Activated effector memory CD4-positive, alpha-beta T cell treated with Interleukin-2 at 50 U/mL for 16 hours (primary cell): ENCODE measurements at places on chromosomes 12 and 14.

GRCh38 chr12:30882706-30883105, 43.8 kb upstream of the TSPAN11 start:
- DNase-seq = no peak

DNA sequence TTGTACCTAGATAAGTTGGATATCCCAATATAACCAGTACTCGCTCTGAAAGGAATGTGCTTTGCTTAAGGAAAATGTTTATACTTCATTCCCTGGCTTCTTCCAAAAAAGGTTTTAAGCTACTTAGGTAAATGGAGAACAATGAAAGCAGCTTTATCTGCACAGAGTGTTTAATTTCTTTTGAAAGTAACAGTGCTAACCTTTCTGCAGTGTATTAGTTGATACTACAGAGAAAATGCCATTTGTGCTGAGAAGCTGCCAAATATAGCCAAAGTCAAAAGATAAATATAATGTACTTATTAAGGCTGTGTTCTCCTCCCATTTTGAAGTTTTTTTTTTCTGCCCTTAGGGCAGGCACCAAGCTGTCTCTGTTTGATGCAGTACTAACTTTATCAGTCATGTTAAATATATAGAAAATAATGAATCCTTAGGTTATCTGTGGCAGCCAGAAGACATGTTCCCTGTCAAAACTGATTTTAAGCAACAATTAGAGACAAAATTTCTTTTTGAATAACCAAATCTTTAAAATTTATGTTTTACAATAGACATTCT, 145.4 kb upstream of the KITLG start:
- no peak for DNase-seq

DNA sequence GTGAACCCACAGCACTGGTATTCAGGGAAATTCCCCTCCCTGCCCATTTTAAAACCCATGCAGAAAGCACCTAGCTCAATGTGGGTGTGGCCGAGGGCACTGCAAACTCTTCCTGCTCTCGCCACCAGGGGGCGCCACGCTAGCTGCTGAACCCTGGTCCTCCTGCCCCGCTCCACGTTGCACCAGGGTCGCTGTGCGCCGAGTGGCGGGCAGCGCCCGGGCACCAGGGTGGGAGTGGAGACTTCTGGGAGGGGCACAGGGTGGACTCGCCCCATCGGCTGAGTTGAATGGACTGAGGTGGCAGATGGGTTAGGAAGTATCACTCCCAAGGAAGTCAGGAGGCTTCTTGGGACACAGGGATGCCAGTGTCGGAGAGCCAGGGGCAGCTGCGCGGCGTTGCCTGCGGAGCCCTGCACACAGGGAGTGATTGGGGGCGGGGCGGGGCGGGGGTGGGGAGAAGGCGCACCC, 48.1 kb upstream of the BCL11B start:
- DNase-seq = peak; percentile 47

- no peak for DNase-seq
These were observed 54.9 kb downstream of the TRMT5 start for GRCh38 chr14:60926002-60926401.

DNA sequence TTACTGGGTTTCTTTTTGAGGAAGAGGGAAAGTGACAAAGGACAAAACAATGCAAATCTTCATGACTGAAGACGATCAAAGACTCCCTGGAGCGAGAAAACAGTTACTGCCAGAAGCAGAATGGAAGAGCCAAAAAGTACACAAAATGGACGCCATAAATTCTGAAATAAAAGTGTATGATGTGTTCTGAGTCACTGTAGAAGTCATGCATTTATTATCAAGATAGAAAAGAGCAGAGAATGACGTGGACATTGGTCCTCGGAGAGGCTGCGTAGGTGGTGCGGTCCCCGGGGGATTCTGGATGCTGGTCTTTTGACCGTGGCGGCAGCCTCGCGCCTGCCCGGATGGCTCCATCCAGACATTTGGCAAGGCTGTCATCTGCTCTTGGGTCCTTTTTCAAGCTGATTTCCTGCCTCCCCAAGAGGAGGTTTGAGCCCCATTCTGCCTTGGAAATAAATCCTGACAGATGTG, 52.8 kb downstream of the C14orf132 start:
- no peak for DNase-seq

GRCh38 chr12:104933778-104934177, 24.3 kb downstream of the SLC41A2 start:
- no peak for DNase-seq

DNA sequence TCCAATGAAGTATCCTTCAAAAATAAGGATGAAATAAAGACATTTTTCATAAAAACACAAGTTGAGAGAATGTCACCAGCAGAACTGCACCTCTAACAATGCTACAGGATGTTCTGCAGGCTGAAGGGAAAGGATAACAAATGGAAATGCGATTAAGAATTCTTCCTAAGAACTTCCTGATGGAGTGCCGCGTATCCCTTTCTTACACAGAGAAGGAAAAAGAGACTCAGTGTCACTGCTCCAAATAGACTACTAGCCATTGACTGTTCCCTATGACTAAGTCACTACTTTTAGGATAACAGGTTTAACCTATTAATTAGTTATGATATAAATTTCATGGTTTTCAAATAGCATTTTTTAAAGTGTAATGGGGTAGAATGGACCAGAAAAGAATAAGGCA, 3.2 kb downstream of the ANO2 start:
- no peak for DNase-seq

- DNase-seq = peak; percentile 76
These were observed 4.2 kb upstream of the AJUBA start for GRCh38 chr14:22986508-22987054.

DNA sequence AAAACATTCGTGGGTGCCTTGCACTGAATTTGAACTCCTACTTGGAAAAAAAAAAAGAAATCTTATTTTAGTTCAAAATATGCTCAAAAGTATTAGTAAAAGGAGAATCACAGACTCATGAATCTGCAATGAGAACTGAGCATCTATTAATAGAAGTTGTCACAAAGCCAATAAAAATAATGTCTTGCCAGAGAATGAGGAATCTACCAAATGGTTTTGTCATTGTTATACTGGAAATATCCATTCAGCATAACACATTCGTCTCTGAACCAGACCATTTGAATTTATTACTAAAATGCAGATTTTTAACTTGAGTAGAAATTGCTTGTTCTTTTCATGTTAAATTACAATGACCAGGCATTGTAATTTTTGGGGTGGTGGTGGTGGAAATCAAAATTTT, 11.6 kb upstream of the PTPRB start:
- DNase-seq = no peak

DNA sequence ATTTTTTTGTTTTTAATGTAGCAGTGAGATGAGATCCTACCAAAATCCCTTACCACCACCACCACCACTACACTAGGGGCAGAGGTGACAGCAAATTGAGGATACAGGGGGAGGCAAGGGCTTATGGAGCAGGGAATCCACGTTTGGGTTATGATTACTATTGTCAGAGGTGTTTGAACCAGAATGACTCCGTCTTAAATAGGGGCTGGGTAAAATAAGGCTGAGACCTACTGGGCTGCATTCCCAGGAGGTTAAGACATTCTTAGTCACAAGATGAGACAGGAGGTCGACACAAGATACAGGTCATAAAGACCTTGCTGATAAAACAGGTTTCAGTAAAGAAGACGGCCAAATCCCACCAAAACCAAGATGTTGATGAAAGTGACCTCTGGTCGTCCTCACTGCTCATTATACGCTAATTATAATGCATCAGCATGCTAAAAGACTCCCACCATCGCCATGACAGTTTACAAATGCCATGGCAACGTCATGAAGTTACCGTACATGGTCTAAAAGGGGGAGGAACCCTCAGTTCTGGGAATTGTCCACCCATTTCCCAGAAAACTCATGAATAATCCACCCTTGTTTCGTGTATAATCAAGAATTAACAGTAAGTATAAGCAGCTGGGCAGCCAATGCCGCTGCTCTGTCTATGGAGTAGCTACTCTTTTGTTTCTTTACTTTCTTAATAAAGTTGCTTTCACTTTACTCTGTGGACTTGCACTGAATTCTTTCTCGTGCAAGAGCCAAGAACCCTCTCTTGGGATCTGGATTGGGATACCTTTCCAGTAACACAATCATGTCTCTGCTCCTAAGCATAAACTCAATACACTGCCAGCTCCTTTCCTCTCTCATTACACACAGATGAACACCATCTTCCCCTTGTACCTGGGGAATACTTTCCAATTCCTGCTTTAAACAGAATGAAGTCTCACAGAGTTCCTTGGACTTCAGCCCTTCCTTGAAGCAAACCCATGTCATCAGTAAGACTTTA, 16.7 kb upstream of the CRY1 start:
- DNase-seq = no peak

GRCh38 chr14:39015360-39015961, 87.6 kb downstream of the SEC23A start:
- DNase-seq = no peak

DNA sequence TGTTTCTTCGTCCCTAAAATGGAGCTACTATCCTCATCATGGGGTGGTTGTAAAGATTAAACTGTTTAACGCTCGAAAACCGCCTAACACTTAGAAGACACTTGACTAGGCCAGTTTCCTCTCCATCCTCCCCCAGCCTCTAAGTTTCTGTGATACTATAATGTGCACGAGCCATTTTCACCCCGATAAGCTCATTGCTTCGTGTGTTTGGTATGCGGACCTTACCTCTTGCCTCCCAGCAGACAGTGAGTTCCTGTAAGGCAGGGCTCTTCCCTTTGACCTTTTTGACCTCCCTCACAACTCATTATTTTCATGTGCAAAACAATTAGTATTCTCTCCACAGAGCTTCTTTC, 499 bp upstream of the GXYLT1 start:
- no peak for DNase-seq

- no peak for DNase-seq
These were observed 2.8 kb upstream of the CCDC196 start for GRCh38 chr14:66483322-66483721.

DNA sequence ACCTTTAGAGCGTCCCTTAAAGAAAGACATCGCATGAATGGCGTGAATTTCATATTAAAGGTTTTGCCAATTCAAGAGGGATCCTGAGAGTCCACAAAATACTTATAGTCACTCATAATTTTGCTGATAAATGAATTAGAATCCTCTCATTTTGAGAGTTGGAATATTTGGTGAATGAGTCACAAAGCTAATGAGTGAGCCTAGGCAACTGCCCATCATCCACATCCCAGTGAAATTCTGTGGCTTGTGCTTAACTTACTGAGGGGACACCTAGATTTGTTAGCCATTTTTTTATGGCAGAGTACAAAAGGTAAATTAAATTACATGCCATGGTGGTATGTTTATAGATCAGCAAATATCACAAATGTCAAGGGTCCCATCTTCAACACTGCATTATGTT, 12.7 kb upstream of the NOXRED1 start:
- DNase-seq = no peak

- DNase-seq = peak; percentile 12
These were observed 52.4 kb downstream of the PHLDA1 start for GRCh38 chr12:75979181-75979580.

- no peak for DNase-seq
These were observed 297.2 kb upstream of the AMIGO2 start for GRCh38 chr12:47376927-47377326.

DNA sequence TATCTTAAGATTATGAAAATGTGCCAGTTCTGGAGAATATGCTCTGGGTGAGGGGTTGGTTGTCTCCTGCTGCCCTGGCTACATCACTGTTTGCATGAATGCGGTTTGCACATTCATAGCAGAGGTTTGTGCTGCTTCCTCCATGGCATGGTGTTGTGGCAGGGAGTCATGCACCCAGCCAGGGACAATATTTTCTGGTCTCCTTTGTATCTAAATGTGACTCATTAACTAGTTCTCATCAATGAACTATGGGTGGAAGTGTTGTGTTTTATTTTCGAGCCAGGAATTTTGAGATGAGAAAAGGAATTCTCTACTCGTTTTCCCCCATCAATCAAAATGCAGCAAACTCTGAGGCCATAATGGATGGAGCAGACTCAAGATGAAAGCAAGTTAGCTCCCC, 527.3 kb downstream of the SNAPC1 start:
- DNase-seq = no peak

DNA sequence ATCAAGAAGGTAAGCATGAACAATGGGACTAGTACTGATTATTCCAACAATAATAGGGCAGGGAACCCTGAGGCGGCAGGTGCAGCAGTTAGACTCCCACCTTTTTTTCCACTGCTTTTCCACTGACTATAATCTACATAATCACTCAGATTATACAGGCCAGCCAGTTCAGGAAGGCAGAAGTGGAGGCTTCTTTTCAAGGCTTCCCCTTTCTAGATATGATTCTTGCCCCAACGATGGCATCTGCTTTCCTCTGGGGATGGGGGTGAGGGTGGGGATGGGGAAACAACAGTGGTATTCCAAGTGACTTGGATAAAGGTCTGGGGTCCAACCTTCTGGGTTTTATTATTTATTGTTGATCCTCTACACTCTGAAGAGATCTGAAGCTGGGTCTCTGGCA, 331 bp downstream of the NCKAP1L start:
- no peak for DNase-seq

DNA sequence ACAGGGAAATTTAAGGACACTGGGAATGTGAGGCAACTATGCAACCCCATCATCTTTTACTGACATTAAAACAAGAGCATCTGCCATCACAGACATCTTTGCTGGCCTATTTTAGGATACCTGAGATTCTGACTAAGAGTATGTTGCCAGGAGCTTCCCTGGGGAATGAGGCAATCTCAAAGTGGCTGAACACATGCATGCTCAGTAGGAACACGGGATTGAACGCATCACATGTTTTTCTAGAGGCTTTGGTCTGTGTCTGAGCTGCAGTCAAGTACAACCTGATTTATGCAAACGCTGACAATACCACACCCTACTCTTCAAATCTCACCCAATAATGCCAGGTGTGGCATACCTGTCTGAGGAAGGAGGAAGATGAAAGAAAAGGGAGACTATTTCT, 416.5 kb downstream of the NELL2 start:
- no peak for DNase-seq

DNA sequence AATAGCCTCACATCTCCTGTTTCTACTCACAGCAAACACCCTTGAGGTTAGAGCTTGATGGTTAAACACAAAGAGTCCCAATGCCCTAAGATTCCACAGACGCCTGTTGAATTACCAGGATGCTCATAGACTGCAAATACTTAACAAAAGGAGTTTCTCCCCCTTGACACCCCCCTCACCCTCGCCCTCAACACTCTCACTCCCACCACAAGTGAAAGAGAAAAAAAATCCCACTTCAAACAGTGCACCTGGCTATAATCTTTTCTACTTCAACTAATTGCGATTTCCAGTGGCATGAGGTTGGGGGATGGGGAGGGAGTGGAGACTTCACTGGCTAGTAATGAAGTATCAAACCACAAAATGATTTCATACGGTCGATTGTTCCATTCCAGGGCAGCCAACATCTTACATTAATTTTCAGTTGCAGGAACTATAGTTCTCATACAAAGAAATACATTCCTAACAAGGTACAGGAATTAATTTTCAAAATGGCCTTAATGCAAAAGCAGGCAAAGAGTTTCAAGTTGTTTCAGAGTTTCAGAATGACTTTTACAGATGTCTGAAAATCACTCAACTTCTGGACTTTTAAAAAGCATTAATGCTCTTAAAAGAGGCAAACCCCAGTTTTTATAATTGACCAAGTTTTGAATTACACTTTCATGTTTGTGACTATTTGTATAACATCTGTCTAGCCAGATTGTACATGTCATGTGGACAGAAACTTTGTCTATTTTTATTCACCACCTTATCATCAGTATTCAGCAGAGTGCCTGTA, 390.7 kb downstream of the C12orf75 start:
- no peak for DNase-seq
